ENCODE measurements at places on chromosomes 5 and 9. TPM values are rescaled to one million over a fixed set of nuclear protein-coding genes. Genes with fewer than 3 reads are reported as not detected.

DNA sequence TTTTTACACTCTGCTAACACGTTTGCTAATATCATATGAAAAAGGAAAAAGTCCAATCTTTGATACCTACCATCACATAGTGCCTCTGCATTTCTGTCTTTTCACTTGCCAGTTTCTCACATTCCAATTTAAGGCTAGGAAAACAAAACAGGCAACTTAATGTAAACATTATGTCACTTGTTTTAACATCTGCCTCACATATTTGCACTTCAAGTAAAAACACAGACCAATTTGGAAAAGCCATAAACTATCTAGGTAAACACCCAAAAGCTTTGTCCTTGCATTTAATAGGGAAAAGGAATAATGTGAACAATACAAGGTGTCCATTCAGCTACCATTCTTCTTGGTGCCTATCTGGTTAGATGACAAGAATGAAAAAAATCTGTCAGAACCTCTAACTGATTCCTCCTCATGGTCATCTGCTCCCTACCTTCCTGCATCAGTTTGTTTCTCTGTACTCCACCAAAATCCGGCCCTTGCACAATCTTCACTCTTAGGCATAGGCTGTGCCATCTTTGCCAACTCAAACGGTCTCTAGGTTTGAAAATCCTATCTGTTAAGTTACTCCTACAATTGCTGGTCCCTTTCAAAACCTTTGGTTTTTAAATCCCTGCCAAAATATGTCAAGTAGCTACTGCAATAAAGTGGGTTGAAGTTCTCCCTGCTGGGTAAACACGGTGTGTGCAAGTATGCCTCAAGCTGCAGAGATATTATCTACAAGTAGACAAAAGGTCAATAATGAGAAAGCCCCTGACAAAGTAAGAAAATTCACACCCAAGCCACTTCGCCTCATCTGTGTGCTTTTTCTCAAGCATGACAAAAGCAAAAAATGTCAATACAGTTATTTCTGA is 3.4 kb downstream of the TLE1 start:
- DNase-seq: no peak

DNA sequence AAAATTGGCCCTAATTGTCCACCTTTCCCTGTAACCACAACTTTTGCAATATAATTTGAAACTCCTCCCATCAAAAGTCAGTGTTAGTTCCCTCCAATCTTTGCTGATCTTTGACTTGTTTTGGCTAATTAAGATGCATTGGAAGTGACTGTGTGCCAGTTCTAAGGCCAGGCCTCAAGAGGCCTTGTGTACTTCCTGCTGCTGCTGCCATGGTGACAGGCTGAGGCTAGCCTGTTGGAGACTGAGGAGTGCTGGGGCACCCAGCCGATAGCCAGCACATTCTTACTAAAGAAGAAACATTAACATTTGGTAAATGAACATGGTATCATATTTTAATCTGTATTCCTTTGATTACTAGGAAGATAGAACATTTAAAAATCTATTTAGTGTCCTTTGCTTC is 86.5 kb downstream of the SREK1 start:
- peak; percentile 67 for DNase-seq

DNA sequence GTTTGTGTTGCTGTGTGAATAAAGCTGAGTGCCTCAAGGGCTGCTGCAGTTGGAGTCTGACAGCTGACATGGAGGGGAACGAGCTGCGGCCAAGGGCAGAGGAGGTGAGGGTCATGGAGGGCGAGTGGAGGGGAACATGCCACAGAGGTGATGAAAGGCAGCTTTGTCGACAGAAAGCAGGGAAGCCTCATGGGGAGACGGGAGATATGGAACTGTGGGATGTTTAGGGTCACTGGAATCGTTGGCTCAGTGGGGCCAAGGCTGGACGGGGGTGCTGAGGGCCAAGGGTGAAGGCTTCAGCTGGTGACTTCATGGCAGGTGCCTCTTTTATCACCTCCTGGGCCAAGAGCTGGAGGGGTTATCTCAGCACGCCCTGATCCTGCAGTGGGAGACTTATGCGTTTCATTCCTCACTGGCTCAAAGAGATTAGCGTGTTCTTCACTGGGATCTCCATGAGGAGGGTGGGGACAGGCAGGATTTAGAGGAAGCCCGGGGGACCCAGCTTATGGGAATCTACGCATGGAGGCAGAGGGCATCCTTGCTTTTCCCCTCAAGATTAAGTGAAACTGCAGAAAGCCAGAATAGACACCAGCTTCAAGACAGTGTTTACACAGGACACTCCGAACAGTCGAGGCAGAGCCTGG is 42.2 kb downstream of the FAM240B start:
- DNase-seq: no peak

Gene CCNJL
- total RNA-seq: 26.9 TPM

DNA sequence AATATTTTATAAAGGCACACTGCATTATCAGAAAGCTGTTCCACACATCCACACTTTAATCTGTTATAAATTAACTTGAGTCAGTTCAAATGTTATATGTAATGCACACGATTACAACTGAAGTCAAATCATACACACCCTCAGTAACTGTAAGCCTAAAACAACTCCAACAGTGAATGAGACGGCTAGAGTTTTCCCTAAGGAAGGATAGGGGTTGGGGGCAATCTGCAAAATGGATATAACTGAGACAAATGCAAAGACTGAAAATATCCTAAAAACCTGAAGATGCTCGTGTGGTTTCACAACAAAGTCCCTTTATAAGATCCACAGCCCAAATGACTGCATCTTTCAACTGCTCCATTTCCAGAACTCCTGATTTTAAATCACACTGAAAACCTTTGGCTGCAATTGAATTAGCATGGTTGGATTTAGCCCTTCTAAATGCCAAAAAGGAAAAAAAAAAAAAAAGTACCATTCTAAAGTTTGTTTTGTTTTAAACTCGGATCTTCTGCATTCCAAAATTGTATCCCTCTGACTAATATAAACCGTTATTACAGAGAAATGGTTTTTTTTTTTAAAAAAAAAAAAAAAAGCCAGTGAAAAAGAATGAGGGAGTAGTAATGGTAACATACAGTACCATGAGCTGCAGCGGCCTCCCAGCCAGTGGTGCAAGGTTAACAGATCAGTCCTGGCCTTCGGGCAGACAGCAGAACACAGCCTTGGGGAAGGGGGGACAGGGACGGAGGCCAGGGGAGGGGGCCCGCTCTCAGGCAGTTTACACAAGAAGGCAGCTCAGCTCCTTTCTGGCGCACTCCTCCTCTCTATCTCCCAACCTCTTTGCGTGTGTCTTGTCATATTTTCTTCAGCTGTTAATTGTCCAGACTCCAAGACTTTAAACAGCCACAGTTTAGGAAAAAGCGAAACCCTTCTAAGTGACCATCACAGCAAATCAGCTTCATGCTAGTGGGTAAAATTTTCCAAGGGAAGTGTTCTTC is 166.1 kb downstream of the BNC2 start:
- peak; percentile 64 for DNase-seq

DNA sequence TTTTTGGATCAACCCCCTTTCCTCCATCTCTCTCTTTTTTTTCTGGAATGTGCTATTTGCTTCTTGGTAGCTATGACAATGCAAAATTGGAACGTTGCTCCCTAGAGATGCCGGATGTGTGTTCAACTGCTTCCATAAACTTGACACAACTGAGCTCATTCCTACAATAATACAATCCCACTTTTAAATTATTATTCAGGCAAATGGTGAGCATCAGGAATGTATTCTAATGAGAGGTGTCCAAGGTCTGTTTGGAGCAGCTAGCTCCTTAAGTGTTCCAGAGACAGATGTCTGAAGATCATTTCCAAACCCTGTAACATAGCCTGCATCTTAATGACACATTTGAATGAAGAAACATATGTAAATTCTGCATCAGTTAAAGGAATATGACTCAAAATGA is 518.4 kb downstream of the TAF11L14 start:
- no peak for DNase-seq

Gene CDC14B
- 26.6 TPM for total RNA-seq

GRCh38 chr5:123717139-123717538 is 205.2 kb downstream of the CSNK1G3 start:
- DNase-seq: no peak

DNA sequence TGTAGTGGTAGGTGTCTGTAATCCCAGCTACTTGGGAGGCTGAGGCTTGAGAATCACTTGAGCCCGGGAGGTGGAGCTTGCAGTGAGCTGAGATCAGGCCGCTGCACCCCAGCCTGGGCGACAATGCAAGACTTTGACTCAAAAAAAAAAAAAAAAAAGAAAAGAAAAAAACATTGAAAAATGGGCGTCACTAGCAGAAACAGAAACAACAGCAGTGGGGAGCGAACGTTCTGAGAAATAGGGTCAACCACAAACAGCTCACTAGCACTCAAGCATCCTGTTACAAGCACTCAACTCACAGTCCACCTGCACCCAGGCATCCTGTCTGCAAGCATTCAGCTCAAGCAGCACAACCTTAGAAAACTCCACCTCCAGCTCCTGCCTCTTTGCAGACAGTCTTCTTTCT is 17.2 kb downstream of the TRIM14 start:
- DNase-seq: peak; percentile 58

Gene CAMSAP1
- total RNA-seq: 43.6 TPM

All from H9 (cell line).